ENCODE measurements at places on chromosomes 4 and X. TPM values are rescaled to one million over a fixed set of nuclear protein-coding genes. Genes with fewer than 3 reads are reported as not detected.
A peak's percentile ranks its signal among the peaks of the same experiment; 100 is the strongest.

DNA sequence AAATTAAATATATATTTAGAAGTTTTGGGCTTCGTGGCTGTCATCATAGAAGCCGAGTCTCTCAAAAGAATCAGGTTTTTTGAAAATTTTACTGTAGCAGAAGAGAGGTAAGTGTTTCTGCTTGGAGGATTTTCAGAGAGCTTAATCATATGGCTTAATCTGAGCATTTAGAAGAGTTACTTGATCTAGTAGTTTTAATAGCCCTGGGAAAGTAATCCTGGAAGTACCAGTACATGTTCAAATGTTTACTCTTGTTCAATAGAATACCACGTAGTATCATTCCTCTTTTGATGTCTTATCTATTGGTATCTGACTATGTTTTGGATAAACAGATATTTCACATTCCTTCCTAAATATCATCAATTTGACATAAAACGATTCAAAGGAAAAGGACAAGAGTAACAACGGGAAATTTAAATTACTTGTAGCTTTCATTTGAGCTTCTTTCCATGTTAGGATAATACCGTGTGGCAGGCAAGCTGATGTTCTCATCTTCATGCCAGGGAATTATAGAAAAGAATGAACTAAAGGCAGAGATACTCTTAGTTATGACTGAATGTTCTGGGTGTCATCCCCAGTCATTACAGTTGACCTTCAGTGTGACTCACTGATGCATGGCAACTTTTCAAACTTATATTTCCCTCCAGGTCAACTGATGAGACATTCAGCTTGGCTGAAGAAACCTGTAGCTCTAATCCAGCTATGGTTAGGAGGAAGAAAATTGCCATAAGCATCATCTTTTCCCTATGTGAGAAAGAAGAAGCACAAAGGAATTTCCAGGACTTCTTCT is 89.8 kb downstream of the FNIP2 start:
- DNase-seq: no peak

DNA sequence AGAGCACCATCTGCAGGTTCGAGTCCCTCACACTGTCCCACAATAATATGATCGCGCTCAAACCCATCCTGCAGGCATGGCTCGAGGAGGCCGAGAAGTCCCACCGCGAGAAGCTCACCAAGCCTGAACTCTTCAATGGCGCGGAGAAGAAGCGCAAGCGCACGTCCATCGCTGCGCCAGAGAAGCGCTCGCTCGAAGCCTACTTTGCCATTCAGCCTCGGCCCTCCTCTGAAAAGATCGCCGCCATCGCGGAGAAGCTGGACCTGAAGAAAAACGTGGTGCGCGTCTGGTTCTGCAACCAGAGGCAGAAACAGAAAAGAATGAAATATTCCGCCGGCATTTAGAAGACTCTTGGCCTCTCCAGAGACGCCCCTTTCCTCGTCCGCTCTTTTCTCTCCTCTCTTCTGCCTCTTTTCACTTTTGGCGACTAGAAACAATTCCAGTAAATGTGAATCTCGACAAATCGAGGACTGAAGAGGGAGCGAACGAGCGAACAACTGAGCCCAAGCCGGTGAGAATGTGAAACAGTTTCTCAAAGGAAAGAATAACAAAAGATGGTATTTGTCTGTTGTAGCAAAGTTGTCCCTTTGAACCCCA is 1.9 kb downstream of the POU4F2 start:
- no peak for DNase-seq

DNA sequence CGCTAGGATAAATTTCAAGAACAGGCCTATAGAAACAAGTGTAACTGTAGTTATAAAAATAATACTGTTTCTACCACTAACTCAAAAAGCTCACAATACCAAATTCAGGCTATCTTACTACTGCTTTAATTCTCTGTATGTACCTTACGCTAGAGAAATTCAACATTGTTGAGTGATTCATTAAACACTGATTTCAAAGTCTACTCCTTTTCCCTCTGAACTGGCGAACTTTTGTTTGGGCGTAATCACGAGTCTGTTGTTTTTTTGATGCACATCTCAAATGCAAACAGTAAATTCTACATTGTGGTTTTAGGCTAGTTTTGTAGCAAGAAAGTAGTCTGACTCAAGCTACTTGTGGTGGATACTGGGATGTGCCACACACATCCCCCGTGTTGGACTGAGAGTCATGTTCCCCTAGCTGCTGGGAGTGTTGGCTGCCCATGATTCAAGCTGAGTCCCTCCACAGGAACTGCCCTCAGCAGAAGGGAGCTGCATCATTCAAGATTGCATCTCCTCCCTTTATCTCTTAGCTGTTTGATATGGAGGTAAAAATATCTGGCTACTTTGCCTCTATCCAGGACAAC is 406.1 kb downstream of the RAPGEF2 start:
- DNase-seq: no peak

DNA sequence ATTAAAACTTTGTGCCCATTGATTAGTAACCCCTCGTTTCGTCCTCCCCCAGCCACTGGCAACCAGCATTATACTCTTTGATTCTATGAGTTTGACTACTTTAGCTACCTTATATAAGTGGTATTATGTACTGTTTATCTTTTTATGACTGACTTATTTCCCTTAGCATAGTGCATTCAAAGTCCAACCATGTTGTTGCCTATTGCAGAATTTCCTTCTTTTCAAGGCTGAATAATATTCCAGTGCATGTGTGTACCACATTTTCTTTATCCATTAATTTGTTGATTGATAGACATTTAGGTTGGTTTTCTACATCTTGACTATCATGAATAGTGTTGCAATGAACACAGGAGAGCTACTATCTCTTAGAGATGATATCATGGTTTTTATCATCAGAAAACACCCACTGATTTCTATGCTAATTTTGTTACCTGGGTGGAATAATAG is 3.2 kb downstream of the ALB start:
- DNase-seq: no peak

DNA sequence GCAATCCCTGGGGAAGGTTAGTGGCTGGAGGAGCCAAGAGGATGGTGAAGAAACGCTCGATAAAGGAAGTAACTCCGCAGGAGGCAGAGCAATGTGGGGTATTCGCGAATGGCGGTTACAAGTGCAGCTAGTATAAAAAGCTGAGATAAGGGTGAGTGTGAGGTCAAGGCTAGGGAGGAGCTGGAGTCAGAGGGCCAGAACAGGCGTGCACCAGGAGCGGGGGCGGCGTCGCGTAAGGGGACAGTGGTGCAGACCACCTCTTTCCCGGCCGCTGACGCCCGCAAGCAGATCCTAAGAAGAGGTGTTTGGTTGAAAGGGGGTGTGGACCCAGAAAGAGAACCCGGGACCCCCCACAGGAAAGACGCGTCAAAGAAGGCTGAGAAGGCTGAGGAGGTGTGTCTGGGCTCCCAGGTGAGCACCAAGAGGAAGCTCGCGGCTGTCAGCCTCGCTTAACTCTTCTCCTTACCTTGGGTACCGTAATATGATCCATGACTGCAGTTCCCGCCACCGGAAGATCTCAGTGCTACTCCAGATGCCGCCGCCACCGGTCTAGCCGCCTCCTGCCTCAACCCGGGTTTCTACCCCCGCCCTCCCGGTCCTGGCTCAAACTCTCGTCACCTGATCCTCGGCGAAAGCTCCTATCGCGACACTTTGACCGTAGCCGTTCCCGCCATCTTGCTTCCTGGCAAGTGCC is at the start of gene MTMR8:
Gene MTMR8, minus strand, starts transcription at position 579 of the 694 bp plus-strand sequence. Its CDS starts 89 bp downstream, at position 490.
- DNase-seq: peak; percentile 79

Gene AMBN
- not detected for total RNA-seq

Gene GAGE12F
- not detected for total RNA-seq

Gene NAT8L
- total RNA-seq: 8.8 TPM

Gene CT45A2
- total RNA-seq: not detected
